NCI-H1694 treated with DMSO at 0.1 percent for 48 hours (cell line): ENCODE measurements at places on chromosomes 2 and 18.

- DNase-seq = no peak
Observed at GRCh38 chr2:191634791-191635190, 43.1 kb upstream of the NABP1 start.

DNA sequence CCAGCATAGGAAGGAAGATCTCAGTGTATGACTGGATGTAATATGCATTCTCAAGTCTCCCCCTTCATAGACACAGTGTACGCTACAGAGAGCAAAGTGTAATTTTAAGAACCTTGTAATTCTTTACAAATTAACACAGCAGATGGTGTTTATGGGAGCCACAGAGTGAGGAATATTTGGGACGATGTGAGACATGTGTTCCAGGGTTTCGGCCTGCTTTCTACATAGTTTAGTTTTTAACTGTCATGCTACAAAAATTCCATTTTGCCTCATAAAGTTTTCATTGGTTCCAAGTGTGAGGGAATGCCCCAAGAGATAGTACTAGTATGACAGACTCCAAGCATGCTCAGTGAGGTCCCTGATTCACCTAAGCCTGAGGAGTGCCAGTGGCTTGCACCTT, 76.2 kb upstream of the LRRTM1 start:
- DNase-seq = peak; percentile 41

- DNase-seq = no peak
Observed at GRCh38 chr2:29977284-29977683, 55.9 kb upstream of the ALK start.

- no peak for DNase-seq
Observed at GRCh38 chr18:31736630-31737029, 24.1 kb downstream of the SLC25A52 start.

GRCh38 chr2:191866195-191866594, 19.3 kb upstream of the CAVIN2 start:
- DNase-seq = no peak

- DNase-seq = no peak
Observed at GRCh38 chr2:60649721-60650120, 96.3 kb upstream of the BCL11A start.

DNA sequence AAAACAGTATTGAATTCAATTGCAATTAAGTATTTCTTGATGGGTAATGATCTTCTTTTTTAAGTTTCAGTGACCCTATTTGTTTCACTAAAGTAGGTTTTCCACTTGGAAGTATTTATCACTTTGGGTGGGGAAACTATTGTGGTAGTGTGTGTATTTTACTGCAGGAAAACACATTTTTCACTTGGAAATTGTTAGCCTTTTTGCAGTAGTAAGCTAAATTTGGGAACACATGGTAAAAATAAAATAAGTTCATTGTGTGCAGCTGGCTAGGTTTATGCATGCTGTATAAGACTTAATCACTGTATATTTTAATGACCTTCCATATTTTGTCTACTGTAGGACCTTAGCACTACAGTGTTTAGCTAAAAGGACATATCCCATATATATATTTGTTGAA, 28.5 kb upstream of the RTTN start:
- no peak for DNase-seq

DNA sequence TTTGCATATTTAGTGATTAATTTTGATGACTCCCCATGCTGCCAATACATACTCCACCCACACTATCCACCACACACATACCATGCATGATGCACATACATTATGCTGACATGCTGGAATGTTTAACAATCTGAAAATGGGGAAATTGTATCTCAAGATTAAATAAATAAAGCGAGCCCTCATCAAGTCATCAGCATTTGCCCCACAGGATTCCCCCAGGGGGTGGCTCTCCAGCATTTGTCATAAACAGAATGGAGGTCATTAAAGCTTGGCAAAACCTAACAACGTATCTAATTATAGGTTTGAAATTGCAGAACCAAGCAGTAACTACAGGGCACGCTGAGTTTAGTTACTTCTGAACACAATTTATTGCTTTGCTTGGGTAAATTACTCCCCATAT, 141.2 kb upstream of the TACR1 start:
- DNase-seq = no peak

DNA sequence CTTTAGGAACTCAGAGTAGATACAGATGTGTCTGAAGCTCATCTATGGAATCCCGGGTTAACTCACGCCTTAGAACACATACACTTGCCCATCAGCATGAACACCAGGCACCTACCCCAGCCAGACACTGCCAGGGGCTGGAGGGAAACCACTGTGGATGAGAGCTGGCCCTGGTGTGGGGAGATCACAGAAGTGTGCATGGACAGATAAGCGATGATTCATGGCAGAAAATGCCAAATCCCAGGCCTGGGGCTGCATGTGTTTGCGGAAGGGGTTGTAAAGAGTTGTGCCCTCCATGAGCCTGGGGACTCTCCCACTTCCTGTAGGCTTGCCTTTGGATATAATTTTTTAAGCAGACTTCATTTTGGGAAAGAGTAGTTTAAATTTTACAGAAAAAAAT, 193.4 kb downstream of the FHOD3 start:
- DNase-seq = no peak

GRCh38 chr2:98917031-98917471, 19.0 kb downstream of the CRACDL start:
- DNase-seq = no peak

DNA sequence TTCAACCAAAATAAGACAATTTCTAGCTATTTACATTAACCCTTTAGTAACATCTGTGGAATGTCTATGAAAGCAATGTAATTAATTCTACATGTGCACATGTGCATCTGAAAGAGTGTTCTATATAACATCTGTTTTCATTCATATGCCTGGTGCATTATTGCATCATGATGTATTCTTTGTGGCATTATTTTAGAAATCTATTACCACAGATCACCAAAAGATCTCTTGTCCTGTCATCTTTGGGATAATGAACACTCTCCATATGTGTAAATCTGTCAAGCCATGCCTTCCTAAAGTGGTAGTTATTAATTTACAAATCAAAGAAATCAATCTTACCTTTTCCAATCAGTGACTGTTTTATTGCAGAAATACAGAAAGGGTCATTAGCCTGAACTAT, 86.9 kb downstream of the TRIB2 start:
- no peak for DNase-seq

DNA sequence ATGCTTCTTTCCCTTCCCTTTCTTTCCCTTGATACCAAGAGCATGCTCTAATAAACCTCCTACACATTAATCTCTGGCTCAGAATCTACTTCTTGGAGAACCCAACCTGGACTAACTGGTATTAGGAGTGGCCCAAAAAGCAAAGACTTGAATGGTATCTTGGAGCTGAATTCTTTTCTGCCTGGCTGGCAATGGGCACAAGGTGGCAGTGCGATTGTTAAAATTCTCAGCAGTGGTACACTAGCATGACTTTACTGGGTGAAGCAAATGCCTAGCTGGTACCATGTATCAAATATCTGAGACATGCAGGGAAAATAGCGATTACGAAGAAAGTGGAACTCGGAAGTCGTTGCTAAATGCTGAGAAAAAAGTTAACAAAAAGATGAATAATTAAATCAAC, 376.1 kb downstream of the XIRP2 start:
- DNase-seq = peak; percentile 9

DNA sequence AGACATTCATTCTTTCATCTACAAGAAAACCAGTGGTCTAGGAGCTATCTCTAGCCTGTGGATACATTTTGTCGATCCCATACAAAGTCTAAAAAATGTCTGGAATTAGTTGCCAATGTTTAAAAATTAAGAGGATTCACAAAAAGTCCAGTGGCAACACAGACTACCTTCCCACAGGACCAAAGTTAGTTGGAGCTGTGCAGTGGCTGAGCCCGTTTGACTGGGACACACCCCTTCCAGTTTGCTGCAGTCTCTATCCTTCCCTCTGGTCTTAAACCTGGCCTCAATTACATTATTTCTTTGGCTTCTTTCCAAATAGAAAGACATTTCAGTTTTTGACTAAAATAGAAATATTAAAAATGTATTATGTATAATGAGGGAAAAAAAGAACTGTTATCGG, 18.6 kb downstream of the SLC16A14 start:
- no peak for DNase-seq

DNA sequence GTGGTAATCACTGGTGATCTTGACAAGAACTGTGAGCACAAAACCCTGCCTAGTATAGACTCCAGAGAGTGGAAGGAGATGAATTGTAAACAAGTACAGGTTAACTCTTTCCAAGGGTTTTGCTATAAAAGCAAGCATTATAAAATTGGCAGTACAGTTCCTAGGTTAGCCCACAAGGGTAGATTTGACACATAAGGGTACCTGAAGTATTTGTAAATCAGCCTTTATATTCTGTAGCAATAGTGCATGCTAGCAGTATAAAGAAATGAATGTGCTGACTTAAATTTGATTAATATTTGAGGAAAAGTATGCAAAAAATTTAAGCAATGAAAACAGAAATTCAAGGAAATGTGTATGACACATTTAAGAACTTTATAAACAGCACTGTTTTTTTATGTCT, 42.4 kb downstream of the SP3 start:
- no peak for DNase-seq

- DNase-seq = no peak
Observed at GRCh38 chr2:45006041-45006941, 3.0 kb downstream of the SIX2 start.

- DNase-seq = no peak
Observed at GRCh38 chr2:190746971-190747761, 98.3 kb downstream of the NAB1 start.
